SK-N-SH (cell line): ENCODE measurements at places on chromosomes 1 and 21.
A peak's percentile ranks its signal among the peaks of the same experiment; 100 is the strongest.

DNA sequence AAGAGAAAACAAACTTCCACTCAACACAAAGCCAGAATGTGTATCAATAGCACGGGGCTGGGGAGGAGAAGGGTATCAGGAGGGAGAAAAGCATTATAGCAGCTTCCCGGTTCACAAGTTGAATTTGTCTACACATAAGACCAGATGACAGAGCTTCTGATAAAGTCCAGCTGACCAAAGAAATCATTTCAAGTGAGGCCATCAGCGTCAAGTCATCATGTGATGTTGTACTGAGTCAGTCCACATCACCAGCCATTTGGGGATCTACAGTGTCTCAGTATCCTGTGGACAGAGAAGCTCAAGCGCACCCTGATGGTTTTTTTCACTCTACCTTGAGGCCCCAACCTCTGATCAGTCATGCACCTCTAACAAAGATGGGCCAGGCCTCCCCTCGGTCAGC, 33.0 kb downstream of the SETD4 start:
- DNase-seq, result no peak

GRCh38 chr1:47894410-47895278, 102.5 kb downstream of the TRABD2B start:
- DNase-seq, result no peak

DNA sequence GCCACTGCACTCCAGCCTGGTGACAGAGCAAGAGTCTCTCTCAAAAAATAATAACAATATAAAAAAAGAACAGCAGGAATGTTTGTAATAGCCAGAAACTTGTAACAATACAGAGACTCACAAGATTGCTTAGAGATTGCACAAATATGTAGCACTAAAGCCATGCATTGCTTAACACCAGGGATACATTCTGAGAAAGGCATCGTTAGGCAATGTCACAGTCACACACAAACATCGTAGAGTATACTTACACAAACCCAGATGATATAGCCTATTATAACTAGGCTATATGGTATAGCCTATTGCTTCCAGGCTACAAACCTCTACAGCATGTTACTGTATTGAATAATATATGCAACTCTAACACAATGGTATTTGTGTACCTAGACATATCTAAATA, 45.3 kb downstream of the GPATCH2 start:
- no peak for DNase-seq

- DNase-seq, result no peak
Measured at GRCh38 chr1:170356585-170356984, 175.4 kb upstream of the GORAB start.

DNA sequence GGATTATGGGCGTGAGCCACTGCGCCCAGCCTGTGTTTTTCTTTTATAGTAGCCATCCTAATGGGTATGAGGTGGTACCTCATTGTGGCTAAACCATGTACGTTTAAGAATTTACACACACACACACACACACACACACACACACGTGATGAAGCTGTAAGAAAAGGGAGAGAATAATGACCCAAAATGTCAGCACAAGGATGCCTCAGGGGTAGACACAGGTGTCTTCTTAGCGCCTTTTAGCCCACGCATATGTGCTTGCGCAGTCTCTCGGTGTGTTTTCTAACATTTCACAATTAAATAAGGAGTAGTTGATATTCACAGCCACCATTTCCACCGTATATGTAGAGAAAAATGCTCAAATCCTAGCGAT, 782 bp upstream of the PFKL start:
- no peak for DNase-seq

GRCh38 chr1:83693427-83694126, 305.4 kb downstream of the TTLL7 start:
- DNase-seq, result peak; percentile 49

DNA sequence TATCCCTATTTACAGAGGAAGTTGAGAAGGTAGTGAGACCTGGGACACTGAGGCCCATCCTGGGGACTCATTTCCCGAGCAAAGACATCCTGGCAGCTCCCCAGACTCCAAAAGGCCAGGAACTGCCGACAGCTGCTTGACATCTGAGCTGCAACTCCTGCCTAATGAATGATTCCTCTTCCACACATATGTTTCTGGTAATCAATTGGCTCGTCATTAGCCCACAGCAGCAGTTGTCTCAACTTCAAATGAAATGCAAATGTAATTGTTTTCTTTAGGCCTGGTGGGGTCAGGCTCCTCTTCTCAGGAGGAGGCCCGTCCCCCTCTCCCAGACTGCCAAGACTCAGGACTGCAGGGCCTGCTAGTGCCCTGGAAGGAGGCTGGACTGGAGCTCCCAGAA, 61.8 kb upstream of the DISP3 start:
- no peak for DNase-seq

GRCh38 chr1:235270625-235271024, 57.4 kb downstream of the ARID4B start:
- DNase-seq, result no peak

DNA sequence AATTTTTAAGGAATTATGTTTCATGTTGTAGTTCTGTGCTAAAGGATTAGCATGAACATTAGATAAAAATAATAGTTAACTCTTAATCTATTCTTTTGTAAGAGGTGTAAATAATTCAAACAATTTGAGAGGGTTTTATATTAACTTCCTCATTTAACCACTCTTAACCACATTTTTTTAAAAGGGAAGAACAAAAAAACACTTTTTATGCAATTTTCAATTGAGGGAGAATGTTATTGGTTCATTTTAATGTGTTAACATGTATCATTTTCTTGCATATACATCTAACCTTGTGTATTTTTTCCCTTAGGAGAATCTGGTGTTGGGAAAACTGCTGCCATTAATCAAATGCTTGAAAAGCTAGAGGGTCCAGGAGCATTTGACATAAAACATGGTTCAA, 169.0 kb downstream of the LBR start:
- no peak for DNase-seq

GRCh38 chr1:92081031-92081430, 886 bp downstream of the BTBD8 start:
- no peak for DNase-seq

DNA sequence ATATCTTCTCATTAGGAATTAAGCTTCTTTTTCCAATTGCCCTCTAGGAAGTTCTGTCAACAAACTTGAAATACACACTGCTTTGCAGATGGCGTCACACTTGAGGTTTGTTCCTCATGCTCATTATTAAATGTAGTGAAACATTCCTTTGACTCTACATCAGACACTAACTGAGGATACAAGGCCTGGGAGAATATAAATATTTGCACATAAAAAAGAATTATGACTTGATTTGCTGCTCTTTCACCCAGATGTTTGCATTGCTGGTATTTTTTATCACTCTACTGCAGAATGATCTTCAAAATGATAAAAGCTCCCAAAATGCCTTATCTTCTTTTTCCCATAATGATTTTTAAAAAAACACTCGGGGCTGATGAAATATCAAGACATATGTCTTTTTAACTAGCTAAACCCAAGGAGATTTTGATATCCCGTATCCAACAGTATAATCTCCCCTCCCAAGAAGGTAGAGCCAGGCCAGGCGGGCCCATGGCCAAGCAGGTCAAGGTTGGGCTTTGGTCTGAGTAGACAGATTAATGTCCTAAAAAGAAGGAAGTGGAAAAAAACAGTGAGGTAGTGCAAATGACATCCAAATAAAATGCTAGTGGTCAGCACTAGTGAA, 264.6 kb downstream of the HHIPL2 start:
- no peak for DNase-seq

DNA sequence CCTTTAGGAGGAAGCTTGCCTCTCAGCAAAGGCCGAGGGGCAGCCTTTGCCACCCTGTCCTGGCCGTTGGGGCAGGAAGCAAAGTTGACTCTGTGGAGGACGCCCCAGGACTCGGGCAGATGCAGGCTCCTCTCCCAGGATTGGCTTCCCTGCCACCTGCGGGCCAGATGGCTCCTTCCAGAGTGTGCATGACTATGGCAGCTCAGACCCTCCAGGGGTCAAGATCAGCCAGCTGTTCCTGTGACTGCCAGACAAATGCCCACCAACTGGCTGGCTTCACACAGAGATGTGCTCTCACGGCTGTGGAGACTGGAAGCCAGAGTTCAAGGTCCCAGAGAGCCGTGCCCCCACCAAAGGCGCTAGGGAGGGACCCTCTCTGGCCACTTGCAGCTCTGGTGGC, 87.0 kb upstream of the VAMP3 start:
- peak; percentile 74 for DNase-seq

DNA sequence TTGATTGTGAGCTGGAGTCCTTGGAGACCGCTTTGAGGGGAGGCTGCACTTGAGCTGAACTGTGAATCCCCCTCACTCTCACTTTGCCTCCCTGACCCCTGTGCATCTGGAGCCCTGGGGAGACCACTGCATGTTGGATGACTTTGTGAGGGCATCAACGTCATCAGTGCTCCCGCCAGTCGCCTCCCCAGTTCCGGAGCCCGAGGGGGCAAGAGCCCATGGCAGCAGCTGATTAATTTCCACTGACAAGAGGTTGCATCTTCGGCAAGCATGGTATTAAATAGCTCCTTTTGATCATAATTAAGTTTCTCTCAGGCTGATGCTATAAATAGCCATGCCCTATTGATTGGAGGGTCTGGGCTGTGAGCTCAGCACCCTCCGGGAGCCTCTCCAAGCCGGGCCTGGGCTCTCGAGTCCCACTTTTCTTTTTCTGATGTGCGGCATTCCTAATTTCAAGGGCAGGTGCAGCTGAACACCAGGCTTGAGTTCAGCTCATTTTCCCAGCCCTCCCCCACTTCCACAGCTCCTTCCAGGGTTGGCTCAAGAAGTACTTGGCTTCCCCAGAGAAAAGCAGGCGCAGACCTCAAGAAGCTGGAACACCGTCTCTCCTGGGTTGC, 33.2 kb downstream of the KCND3 start:
- DNase-seq, result no peak

DNA sequence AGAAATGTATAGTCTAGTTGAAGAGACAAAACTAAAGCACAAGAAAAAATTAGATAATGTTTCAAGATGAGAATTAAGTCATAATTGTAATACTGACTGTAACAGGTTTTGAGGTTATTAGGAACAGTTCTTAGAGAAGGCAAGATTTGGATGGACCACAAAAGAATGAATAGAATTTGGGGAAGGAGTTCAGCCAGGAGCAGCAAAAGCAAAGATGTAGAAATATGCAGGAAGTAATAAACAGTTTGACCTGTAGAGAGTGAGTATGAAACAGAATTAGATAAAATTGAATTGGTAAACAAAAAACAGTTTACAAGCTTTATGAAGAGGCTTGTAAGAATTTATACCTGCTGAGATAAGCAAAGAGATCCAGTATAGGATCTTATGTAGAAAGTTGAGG, 16.3 kb downstream of the VPS45 start:
- DNase-seq, result no peak

DNA sequence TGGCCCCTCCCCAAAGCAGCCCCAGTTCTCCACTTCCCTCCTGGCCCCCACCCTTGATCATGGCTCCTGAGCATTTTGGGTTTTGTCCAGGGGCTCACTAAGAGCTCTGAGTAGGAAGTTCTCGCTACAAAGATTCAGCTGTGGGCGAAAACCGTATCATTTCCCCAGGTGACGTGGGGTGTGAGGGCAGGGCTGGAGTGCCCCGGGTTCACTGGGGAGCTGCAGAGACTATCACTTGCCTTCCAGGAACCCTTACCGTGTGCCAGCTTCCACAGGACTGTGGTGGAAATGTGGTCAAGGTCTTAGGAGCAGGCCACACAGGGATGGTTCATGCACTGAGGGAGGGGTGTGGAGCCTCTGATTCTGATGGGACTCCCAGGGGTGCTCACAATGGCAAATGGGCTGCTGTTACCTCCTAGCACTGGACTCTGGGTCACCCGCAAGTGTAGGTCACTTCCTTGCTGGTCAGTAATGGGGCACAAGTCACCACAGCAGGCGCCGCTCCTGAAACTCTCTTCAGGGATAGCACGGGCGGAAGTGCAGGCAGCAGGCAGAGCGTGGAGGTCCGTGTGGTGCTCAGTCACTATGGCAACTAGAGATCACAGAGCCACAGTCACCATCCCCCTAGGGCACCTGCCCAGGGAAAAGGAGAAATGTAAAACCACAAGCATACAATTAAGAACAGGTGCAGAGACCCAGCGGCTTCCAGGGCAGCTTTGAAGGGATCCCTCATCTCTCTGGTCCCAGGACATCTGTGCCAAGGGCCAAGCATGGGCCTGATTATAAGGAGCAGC, 35.4 kb downstream of the RSPH1 start:
- DNase-seq, result peak; percentile 51

DNA sequence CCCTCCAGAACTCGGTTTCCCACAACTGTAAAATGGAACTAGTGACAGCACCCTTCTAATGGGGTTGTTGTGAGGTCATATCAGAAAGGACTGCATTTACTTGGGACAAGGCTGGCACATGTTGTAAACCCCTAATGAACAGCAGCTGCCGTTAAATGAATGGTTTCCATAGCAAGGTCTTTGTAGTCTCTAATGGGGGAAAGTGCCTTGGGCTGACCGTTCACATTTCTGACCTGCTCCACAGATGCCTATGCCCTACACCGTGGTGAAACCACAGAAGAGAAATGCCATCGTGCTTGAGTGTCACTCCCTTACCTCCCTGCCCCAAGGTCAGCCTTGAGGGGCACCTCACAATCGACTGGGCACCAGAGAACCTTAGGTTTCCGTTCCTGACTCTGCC, 143.1 kb downstream of the ZSCAN20 start:
- DNase-seq, result peak; percentile 53

DNA sequence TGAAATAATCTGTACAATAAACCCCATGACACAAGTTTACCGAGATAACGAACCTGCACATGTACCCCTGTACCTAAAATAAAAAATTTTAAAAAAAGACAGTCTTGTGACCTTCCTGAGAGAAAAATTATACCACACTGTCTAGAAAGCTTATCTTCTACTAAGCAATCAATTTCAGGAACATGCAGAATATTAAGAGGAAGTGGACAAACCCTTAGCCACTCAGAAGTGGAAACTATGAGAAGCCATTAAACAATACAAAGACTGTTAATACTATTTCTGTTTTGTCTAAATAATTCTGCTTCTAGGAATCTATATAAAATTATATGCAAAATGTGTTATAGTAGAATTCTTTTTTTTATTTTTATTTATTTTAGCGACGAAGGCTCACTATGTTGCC, 93.9 kb downstream of the ADAMTS1 start:
- no peak for DNase-seq

DNA sequence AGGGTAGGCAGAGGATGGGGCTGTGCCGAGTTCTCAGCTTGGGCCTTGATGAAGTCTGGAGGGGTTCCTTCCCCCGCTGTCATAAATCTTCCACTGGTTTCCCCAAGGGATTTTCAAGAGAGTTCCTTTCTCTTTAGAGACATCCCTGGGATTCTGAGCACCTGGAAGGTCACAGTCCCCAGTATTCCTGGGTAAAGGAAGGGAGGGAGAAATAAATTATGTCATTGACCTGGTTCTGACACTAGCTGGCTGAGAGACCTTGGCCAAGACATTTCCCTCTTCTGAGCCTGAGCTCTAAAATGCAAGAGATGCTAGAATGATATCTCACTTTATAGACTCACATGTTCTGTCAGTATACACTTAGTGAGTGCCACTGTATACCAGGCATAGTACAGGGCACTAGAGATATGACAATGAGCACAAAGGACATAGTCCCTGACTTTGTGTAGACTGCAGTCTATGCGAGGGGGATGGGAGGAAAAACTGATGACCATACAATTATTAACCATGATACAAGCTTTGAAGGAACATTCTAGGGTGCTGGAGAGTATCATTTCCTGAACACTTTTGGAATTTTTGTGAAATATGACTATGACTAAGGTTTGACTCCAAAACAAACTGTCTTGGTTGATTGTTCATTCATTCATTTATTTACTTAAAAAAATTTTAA, 165.8 kb upstream of the JUN start:
- DNase-seq, result no peak
